ENCODE measurements at places on chromosomes 1 and 21.

DNA sequence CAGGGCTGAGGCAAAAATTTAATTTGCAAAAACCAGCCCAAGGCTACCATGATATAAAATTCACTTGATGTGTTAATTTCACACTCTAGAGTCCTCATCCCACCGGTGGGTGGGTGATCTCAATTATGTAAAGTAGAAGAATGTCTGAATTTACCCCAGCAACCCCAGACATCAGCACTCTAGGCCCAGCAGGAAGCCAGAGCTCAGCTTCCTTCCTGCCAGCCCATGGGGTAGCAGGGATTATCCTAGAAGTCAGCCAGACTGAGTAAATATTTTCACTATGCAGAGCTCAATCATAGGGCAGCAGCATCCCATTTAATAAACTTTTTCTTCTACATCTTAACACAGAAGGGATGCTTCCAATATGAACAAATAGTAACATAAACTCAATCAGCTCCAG is 71.0 kb downstream of the SIPA1L2 start:
- no peak for DNase-seq

DNA sequence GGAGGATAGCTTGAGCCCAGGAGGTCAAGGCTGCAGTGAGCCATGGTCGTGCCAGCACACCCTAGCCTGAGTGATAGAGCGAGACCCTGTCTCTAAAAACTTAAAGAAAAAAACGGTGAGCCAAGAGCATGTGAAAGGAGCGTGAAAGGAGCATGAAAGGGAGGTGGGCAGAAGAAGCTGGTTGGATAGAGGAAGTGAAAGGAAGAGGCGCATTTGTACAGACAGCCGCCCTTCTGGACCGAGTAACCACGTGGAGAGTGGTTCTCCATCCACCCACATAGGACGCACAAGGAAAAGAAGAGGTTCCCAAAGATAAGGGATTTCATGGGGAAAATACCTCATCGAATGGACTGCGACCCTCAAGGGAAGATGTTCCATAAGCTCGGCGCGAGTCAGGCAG is 60.4 kb upstream of the IFNAR2 start:
- DNase-seq: no peak

DNA sequence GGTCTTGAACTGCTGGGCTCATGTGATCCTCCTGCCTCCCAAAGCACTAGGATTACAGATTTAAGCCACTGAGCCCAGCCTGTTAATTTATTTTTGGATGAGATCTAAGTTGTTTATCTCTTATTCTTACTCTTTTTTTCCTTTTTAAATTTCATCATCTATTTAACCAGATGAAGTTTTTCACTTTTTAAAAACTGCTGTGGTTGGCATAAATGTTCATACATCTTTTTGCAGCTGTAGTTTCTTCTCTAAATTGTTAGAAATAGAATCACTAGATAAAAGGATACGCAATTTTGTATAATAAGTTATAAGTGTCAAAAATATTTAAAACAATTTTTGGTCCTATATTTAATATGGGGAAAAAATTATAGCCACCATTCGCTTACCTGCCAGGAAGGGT is 80.3 kb upstream of the GPR88 start:
- no peak for DNase-seq

GRCh38 chr1:19057182-19057779 is 100.8 kb upstream of the IFFO2 start:
- no peak for DNase-seq

DNA sequence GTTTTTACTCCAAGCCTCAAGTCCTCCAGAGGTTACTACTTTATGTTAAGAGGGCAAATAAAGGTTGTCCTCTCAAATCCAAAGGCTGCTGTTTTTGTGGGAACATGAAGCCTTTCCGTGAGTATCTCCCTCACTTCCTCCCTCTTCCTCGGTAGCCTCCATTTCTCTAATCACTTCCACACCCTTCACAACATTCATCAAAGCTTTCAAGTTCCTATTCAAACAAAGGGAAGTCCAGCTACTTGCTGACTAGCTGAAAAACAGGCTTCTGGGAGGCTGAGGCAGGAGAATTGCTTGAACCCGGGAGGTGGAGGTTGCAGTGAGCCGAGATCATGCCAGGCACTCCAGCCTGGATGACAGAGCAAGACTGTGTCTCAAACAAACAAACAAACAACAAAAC is 6.6 kb upstream of the CD48 start:
- DNase-seq: no peak

DNA sequence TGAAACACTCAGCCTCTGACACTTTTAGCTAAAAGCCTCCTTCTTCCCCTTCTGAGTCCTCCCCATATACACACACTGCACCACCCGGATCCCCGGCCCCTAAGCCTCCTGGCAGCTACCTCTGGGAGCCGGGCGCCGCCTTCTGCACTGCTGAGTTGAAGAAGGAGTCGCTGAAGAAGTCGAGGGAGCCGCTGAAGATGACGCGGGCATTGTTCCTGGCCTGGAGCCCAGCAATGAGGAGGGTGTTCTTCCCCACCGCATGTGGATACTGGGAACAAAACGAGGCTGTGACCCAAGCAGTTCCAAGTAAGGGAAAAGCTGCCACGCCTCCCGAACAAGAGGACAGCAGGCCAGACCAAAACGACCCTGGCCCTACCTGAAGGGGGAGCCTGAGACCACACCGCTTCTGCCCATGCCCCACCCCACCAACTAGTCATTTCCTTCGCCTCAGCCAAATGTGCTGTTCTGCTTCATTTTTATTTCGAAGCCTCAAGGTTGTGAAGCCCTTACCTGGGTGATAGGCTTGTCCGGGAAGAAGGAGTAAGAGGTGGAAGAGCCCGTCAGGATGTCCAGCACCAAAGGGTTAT is 7.0 kb downstream of the DDOST start:
- no peak for DNase-seq

DNA sequence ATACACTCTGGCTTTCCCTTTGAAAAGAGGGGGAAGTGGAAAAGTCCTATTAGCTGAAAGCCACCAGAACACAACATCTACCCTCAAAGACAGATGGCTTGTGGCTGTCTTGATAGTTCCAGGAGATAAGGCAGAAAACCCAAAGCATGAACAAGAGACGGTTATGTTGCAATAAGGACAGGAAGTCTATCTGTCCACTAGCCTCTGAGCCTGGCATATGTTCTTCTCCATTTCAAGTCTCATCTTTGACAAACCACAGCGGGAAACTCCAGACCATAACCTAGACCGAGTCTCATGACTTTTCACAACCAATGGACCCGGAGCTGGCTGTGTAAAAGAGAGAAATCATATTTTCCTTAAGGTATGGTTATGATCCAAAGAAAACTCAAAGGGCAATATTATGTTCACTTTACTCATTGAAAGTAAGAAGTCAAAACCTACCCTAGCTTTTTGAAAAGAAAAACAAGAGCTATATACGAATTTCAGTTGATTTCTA is 33.8 kb downstream of the DUSP10 start:
- DNase-seq: peak; percentile 79

- DNase-seq: no peak
Measured at GRCh38 chr1:84401156-84401555, 2.9 kb downstream of the DNASE2B start.

- DNase-seq: no peak
Measured at GRCh38 chr1:3418600-3418999, 35.9 kb upstream of the ARHGEF16 start.

DNA sequence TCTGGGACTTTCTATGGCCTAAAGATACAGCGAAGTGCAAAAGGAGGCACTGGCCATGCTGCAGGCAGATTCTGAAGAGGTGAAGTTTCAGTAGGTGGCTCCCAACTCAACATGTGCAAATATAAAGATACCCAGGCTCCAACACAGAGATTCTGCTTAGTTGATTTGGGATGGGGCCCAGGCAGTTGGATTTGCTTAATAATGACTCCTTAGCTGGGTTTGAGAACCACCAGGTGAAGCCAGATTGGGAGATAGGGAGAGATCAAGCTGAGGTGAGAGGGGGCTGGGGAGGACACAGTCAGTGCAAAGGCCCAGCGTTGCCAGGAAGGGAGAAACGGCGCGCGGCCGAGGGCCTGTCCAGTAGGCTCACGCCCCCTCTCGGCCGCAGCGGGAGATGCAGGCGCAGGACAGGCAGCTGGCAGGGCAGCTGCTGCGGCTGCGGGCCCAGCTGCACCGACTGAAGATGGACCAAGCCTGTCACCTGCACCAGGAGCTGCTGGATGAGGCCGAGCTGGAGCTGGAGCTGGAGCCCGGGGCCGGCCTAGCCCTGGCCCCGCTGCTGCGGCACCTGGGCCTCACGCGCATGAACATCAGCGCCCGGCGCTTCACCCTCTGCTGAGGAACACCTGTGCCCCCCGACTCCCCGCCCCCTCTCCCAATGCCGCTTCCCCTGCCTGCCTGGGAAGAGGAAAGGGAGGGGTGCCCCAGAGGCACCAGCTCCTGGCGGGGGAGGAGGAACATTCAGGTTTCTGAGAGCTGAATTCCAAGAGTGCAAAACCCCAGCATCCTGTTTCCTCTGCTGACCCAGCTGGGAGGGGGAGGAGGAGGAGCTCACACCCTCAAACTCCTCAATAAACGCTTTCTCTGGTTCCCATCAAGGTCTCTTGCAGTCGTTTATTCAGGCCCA is 1.2 kb downstream of the FAM167B start:
- DNase-seq: peak; percentile 89

GRCh38 chr21:27741736-27742135 is 774.8 kb upstream of the ADAMTS5 start:
- DNase-seq: no peak

- no peak for DNase-seq
Measured at GRCh38 chr1:4028139-4028501, 128.0 kb upstream of the C1orf174 start.

GRCh38 chr1:55958498-55958897 is 620.9 kb downstream of the PLPP3 start:
- DNase-seq: no peak

DNA sequence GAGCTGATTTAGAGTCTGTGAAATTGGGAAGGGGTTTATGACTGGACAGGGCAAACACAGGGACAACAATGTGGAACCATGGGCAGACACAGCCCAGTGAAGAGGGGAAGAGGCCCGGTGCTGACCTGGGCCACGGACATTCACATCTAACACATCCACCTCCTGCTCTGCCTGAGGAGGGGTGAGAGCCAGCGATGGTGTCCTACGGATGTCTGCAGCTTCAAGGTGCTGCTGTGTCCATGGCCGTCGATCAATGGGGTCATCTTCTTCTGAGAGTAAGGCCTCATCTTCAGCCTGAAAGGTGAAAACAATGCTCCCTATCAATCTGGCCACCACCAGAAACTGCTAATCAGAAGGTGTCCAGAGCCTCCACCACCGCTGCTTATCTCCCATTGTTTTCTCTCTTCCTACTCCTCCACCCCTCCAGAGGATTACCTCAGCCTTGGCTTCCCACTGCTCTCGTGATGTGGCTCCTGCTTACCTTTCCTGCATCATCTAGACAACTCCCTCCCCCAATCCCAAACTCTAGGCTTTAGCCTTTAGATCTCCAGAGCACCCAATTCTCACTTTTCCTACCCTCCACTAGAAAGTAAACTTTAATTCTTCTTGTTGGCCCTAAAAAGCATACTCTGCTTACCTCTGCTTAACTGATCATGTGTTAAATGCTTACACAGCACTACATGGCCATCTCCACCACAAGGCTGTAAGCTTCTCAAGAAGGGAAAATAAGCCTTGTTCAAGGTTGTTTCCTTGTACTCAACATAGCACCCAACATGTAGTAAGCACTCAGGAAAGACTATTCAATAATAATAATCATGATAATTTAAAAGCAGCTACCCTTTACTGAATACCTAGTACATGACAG is 24.0 kb upstream of the ADAM30 start:
- DNase-seq: no peak

GRCh38 chr1:6424619-6425593 is at the start of gene ESPN:
TSS of gene ESPN (plus strand) at chr1:6424776. CDS start at chr1:6424956, 180 bp downstream.
- no peak for DNase-seq

DNA sequence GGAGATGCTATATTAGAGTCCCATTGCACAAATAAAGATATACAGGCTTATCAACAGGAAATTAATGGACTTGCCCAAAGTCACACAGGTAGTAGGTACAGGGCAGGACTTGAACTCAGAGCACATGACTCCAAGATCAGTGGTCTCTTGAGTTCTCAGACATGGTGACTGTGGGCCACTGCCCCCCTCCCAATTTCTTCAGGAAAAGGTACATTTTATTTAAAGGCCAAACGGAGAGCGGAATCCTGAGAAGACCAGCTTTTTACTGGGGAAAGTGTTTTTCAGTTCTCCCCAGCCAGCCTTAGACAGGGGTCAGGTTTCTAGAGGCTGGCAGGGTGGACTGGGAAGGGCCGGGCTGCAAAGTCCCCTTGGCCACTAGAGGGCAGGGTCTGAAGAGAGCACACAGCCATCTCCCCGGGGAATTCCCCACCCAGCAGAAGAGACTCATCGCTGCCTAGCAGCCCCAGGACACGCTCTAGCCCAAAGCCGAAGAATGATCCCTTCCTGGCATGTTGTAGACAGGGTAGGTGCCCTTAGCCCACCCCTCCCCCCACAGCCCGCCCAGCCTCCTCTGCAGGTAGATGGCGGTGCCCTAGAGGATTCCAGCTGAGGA is 29.7 kb downstream of the ACP6 start:
- peak; percentile 87 for DNase-seq

DNA sequence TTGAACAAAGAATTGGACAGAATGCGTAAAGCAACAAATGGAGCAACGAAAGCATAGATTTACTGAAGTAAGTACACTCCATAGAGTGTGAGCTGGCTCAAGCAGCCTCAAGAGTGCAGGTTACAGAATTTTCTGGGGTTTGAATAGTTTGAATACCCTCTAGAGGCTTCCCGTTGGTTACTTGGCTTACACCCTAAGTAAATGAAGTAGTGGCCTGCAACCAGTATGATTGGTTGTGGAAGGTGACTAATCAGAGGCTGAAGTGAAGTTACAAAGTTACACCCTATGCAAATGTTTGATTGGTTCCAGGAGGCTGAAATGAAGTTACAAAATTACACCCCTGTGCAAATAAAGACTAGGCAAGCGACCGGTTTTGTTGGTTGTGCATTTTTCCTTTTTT is 10.9 kb downstream of the TCEANC2 start:
- no peak for DNase-seq

DNA sequence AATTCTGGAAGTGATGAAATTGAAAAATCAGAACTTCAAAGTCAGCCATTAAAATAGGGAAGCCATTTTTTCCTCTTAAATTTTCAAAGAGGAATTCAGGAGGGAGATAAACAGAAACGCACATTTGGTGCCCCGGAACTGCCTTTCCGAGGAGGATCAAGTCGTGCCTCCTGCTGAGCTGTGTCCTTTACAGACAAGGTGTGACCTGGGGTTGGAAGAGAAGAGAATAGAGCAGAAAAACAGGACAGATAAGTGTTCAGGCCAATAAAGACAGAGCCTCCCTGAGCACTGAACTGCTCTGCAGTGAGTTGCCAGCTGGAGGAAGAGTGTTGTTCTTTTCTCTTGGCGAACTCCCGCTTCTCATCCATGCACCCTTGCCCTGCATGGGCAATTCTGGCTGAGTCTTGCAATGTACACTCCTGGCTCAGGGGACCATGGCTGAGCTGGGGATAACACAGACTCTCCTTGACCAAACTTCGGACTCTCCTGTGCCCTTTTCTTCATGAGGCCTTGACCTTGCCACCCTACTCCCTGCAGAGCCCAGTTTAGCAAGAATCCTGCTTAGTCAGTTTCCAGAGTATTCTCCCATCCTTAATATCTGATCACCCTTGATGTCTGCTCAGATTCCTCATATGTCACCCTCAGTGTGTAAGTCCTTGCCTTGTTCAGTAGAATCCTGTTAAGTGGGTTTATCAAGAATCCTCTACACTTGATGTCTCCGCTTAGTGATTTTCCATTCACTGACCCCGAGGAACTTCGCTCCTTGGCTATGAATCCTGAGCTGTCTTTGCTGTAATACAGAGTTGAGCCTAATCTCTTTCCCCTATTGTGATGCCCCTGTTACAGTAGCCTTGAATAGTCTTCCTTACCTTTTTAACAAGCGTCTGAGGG is 1.3 kb upstream of the MTARC1 start:
- no peak for DNase-seq

Data from activated CD4-positive, alpha-beta memory T cell treated with anti-CD3 and anti-CD28 coated beads for 36 hours (primary cell).